ENCODE measurements at places on chromosomes 11 and 22.

DNA sequence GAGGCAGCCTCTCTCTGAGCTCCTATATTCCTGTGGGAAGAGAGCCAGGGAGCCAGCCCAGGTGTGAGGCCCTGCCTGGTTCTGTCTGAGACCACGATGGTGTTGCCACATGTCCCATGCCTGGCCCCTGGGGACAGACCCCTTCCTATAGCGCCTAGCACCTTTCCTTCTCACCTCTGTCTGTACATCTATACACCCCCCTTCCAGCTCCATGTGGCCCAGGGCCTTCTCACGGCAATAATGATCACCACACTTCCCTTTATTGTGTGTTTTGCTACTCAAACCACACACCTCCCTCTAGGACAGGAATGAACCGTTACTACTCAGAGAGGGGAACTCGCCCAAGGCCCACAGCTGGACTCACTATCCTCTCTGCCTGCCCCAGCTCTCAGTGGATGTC is 12.8 kb downstream of the CD82 start:
- no peak for DNase-seq

DNA sequence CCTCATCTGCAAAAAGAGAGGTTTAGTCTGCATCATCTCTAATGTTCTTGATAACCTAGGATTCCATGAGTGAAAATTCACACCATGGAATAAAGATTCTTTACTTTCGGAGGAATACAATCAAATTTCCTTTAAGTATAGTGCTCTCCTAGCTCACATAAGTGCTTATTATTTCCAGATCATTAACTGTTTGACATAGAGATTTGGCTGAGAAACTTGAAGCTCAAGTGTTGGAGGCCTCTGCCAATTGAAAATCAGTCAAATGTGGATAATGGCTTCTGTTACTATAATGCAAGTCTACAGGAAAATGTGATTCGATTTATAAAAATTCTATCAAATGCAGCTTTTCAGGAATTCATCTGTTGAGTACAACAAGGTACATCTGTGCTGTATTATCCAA is 144.6 kb downstream of the KIF18A start:
- no peak for DNase-seq

GRCh38 chr22:41844036-41844435 is 11.1 kb downstream of the SREBF2 start:
- no peak for DNase-seq

GRCh38 chr11:66920978-66921784 is 37.0 kb downstream of the PC start:
- no peak for DNase-seq

- peak; percentile 79 for DNase-seq
These were observed 136.2 kb downstream of the CD44 start for GRCh38 chr11:35274909-35275785.
